ENCODE measurements at places on chromosomes 7 and 10. TPM values are rescaled to one million over a fixed set of nuclear protein-coding genes. Genes with fewer than 3 reads are reported as not detected.

The DYNC1I1 gene
- 1.1 TPM for polyA plus RNA-seq

GRCh38 chr7:16652888-16653287 lies 6.9 kb downstream of the BZW2 start:
- no peak for DNase-seq

GRCh38 chr10:8539056-8539455 lies 484.6 kb downstream of the GATA3 start:
- no peak for DNase-seq

The LAMB1 gene
- polyA plus RNA-seq = 462 TPM

The CLRN3 gene
- 0.15 TPM for polyA plus RNA-seq

DNA sequence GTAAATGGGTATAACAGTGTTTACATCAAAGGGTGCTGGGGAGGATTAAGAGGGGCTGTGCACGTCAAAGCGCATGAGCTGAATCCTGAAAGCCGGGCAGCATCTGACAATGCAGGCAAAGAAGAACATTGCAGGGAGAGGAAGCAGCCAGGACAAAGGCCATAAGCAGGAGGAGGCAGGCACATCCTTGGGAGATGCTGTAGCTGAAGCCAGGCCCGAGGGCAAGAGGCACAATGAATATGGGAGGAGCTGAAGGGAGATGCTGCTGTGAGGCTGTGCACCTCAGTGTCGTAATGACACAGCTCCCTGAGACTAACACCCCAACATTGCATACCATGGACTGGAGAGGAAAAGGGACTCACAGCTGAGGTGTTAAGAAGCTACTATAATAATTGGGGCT lies 129.2 kb downstream of the BTAF1 start:
- DNase-seq = no peak

- no peak for DNase-seq
Measured at GRCh38 chr7:28631995-28632394, 219.7 kb downstream of the CREB5 start.

- no peak for DNase-seq
Measured at GRCh38 chr10:131513445-131513844, 201.9 kb upstream of the TCERG1L start.

DNA sequence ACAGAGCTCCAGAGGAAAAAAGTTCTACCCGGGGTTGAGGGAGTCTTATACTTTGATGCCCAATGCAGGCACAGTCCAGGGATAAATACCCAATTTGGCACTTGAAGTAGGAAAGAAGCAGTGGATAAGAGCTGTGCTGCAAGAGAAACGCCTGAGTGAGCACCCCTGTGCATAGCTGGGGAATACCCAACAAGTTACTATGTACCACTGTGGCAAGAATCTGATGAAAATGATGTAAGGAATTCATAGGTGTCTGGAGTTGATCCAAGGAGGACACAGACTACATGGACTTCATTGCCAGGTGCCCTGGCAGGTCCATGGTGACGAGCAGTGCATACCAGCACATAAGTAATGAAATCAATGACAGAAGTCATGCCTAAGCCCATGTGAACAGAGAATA lies 183.7 kb upstream of the FEZF1 start:
- DNase-seq = no peak

DNA sequence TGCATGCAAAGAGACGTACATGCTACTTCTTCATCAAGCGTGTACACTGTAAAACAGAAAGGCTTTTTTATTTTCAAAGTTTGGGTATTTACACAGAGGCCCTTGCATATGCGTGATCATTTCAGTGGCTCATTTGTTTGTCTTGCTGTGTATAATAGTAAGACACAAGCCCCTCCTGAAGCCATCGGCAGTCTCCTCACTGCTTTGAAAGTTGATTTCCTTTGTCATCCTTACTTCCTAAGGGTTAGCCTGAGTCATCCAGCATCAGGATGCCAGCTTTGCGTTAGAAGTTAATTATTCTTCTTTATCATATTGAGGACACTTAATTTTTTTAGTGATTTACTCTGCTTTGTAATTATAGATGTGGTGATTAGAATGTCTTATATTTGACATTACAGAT lies 72.5 kb upstream of the CTBP2 start:
- no peak for DNase-seq

The CAV2 gene
- 38.2 TPM for polyA plus RNA-seq

DNA sequence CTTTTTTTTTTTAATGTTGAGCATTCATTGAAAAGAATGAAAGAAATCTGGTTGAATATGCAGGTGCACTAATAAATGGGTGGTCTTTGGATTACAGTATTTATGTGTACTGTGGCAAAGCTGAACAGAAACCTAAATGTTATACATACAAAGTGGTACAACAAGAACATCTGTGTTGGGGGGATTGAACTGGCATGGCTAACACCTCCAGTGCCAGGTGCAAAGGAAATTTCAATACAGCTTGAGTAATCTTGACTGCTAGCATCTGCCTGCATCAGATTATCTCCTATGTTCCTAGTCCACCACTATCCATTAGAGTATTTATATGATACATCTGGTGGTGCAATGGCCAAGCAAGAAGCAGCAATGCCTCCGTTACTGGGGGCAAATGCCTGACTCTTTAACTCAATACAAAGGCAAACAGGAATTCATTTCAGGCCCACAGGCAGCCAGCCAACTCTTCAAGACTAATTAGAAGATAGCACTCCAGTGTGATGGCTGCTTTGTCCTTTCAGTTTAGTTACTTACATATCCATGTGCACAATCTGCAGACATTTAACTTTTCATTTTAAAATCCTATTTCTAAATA lies 220.5 kb upstream of the ETV1 start:
- no peak for DNase-seq

GRCh38 chr10:128254476-128254875 lies 128.3 kb upstream of the MKI67 start:
- DNase-seq = no peak

- no peak for DNase-seq
Measured at GRCh38 chr7:12056381-12056780, 154.7 kb upstream of the TMEM106B start.

DNA sequence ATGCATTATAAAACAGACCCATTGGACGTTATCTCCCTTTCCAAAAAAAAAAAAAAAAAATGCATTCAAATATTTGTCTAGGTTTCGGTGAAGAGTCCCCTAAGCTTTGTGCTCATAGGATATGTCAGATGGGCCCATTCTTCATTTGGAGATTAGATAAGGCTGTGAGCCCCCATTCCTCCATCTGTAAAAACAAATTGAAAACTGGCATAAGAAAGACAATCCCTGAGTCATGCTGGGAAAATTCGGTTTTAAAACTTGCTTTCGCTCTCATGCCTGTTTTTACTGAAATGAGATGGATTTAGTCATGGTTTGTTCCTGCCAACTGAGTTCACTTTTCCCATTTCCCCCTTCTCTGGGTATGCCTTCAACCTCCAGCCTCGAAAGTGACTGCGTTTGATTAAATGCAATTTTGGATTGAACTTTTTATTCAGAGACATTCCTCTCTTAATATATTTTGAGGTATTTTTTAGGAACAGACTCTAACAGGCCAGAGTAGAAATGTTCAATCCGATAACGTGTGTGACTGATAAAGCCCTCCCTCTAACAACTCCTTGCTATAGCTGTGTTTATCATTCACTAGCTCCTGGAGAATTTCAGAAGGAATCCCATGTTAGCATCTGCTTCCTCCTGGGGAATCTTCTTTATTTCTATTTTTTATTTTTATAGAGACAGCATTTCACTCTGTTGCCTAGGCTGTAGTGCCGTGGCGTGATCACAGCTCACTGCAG lies 190.9 kb upstream of the LYZL2 start:
- DNase-seq = peak; percentile 92

GRCh38 chr10:113746217-113746957 lies 5.1 kb upstream of the PLEKHS1 start:
- DNase-seq = no peak

DNA sequence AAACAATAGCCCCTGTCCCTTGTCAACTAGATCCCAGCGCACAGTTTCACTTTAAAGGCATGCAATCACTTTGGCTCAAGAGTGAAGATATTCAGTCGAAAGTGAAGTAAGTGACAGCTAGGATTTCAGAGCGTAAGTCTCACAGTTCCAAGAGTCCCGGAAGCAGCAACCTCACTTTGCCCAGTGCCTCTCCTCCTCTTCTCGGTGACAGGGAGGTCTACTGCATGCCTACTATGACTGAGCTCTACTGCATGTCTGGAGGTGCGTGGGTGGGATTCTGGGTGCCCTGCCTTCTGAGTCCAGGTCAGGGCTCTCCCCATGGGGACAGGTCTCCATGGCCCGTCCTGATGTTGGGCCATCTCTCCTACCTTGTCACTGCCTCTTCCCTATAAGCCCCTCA lies 17.0 kb downstream of the PRKCQ start:
- DNase-seq = no peak

DNA sequence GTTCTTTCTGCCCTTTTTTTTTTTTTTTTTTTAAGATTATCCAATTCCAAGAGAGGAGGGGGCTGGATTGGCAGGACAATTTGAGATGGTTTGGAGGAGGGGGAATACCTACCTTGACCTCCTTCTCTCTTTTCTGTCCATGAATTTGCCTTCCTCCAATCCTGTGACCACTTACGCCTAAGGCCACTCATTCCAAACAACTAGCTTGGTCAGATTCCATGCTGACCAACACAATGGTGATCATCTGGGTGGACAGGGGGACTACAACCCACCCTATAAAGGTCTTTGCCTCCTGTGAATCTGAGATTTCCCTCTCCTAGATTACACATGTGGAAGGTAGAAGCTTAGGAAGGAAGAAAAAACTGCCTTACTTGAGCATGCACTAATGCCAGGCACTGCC lies 2.3 kb upstream of the LDB1 start:
- no peak for DNase-seq

The SPDYE16 gene
- polyA plus RNA-seq = 1.5 TPM

The GIMAP4 gene
- 18.6 TPM for polyA plus RNA-seq

- no peak for DNase-seq
Measured at GRCh38 chr7:22174574-22174953, 182.4 kb downstream of the RAPGEF5 start.

- DNase-seq = no peak
Measured at GRCh38 chr7:55081068-55081467, 62.3 kb downstream of the EGFR start.

The CDHR1 gene
- polyA plus RNA-seq = 0.84 TPM

The FRA10AC1 gene
- 18.1 TPM for polyA plus RNA-seq

DNA sequence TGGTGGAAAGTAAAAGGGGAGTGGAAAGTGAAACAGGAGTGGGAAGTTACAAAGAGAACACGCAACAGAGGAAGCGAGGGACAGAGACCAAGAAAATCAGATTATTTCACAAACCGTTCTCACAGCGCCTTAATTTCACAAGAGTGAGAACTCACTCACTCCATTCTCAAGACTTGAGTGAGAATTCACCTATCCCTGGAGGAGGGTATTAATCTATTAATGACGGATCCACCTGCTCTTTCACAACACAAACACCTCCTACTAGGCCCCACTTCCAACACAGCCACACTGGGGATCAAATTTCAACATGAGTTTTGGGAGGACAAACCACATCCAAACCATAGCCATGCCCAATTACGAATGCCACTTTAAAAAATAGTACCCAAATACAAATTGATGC lies 297.6 kb downstream of the GPAM start:
- no peak for DNase-seq

- peak; percentile 25 for DNase-seq
Measured at GRCh38 chr7:128137181-128137580, 103.9 kb upstream of the LEP start.

GRCh38 chr10:3046210-3046779 lies 21.1 kb upstream of the PFKP start:
- DNase-seq = no peak

GRCh38 chr10:104209575-104210198 lies 22.5 kb downstream of the CFAP43 start:
- peak; percentile 49 for DNase-seq
